ENCODE measurements at places on chromosomes 3 and 15.
A peak's percentile ranks its signal among the peaks of the same experiment; 100 is the strongest.

GRCh38 chr3:104526901-104527401, 839.8 kb upstream of the ALCAM start:
- DNase-seq, result no peak

- DNase-seq, result no peak
Observed at GRCh38 chr3:153752405-153753027, 368.7 kb upstream of the ARHGEF26 start.

- no peak for DNase-seq
Observed at GRCh38 chr3:169836078-169836941, 23.6 kb upstream of the LRRC34 start.

DNA sequence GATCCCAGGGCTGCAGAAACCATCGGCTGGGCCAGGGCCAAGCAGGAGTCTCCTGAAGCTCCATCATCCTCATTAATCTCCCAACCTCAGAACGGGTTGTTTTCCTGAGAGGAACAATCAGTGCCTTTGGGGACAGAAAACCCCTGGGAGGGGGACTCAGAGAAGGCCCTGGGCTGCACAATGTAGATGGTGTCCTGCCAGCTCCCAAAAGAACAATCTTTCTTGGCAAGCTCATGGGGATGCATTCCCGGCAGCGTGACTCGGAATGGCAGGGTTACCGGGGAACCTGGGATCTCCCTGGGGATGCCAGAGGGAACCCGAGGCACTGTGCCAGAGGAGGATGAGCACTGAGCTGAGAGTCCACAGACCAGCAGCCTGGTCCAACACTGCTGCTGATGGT, 72.1 kb upstream of the ATP2B2 start:
- DNase-seq, result no peak

GRCh38 chr3:121624147-121624899, 31.1 kb downstream of the FBXO40 start:
- DNase-seq, result no peak

DNA sequence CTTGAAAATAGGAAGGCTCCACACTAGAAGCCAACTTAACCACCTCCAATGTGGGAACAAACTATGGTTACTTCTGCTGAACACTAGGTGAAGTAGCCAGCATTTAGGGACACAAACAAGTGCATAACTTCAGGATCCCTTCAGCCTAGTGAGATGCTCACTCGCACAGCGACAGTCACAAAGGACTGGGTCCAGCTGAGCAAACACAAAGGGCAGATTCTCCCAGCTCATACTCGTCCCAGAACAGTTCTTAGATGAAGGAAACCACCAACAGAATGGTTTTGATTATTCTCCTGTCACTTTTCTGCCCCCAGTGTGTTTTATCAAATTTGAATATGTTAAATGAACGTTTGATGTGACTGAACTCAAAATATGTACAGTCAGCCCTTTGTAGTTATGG, 201.6 kb downstream of the KCNAB1 start:
- no peak for DNase-seq

DNA sequence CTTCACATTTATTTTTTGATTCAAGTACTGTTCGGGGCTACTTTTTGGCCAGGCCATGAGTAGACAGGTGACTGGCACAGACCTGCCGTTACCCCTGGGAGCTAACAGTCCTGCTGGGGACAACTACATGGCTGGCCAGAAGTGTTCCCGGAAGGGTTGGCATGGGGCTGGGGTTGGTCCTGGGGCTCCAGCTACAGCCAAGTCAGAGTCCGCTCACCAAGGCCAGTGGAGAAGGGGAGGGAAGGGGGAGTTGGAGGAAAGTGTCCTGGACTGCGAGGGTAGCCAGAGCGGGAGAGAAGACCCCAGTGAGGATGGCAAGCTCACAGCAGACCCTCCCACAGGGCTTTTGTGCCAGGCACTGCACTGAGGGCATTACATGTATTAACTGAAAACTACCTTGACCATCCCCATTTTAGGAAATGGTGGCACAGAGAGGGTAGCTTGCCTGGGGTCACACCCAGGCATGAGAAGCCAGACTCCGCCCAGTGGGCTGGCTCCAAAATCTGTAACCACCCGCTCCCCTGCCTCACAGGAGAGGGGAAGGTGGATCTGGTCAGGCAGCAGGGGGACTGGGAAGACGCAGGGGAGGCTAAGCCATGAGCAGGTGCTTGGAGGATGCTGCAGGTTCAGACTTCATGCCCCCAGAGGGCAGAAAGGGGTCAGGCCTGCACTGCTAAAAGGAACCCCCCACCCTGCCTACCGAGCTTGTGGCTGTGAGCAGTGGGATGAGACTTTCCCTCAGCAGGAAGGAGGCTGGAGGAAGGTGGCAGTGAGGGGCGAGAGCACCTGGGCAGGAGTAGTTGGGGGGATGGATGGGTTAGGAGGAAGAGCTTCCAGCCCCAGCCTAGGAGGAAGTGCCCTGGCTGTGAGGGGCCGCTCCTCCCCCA, 38.3 kb upstream of the ESYT3 start:
- DNase-seq, result no peak

- DNase-seq, result no peak
Observed at GRCh38 chr3:178465260-178466180, 70.7 kb upstream of the KCNMB2 start.

GRCh38 chr3:67866571-67866970, 212.2 kb upstream of the SUCLG2 start:
- no peak for DNase-seq

- no peak for DNase-seq
Observed at GRCh38 chr15:64355348-64355943, 527 bp downstream of the CSNK1G1 start.

- no peak for DNase-seq
Observed at GRCh38 chr15:77414789-77415442, 5.0 kb downstream of the PEAK1 start.

GRCh38 chr3:154973851-154974250, 106.3 kb upstream of the MME start:
- no peak for DNase-seq

DNA sequence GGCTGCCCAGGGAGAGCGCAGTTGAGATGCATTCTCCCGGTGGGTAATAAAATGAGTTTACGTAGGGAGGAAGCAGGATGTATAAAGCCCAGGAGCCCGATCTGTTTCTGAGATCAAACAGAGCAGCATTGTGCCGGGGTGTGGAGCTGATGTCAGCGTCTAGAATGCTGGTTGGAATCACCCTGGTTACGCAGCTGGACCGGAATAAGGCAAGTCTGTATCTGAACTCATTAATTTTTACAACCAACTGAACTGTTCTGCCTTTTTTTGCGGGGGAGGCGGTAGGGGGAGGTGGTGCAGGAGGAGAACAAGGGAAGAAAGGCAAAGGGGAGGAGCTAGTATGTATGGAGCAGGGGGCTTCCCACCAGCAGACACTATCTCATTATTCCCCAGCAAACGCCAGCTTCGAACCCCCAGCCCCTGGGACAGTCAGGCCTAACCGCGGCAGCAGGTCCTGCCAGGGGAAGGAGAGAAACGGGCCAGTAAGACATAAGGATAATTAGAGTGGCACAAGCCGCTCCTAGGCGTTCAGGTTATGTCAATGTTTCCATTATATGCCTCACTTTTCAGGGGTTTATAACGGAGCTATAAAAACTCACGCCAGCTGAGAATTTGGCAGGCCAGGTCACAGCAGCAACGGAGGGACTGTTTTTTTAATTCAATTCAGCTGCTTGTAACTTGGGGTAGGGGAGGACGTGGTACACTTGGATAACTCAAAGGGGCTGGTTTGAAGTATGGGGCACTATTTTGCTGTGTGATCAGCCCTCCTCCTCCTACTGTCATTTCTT, 175.3 kb upstream of the HES1 start:
- DNase-seq, result no peak

DNA sequence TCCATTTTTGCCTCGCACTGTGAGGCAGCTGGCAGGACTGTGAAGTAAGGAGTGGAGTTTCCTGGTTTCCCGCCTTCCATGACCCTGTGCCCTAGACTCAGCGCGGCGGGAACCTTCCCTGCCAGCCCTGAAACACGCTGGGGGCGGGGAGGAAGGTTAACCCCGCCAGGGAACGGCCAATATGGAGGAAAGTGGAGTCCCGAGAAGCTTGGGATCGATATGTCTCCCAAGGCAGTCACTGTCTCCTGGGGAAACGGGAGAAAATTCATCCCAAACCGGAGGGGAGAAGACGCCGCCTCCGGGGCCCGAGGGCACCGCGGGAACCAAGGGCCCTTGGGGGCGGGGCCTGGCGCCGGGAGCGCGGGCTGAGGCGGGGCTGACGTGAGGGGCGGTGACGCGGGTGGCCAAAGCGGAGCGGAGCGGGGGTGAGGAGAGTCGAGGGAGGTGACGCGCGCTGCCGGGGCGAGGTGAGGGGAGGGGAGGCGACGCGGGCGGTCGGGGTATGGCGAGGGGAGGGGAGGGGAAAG, at the start of gene HMCES:
Gene HMCES (plus strand): TSS at position 432 of the 527 bp plus-strand sequence. CDS start 863 bp downstream, outside the sequence.
- peak; percentile 90 for DNase-seq

GRCh38 chr3:138461896-138462295, 27.5 kb downstream of the ESYT3 start:
- DNase-seq, result no peak

GRCh38 chr15:37995461-37996347, 61.3 kb downstream of the TMCO5A start:
- DNase-seq, result no peak

DNA sequence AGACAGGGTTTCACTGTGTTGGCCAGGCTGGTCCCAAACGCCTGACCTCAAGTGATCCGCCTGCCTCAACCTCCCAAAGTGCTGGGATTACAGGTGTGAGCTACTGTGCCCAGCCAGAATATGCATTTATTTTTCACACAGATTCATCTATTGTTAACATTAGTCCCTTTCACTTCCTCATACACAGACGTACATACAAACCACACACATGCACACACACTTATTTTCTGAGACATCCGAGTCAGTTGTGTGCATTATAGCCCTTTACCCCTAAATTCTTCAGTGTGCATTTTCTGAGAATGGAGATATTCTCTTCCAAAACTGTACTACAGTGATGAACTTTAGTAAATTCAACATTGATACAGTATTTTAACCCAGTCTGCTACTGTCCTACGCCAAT, 15.0 kb upstream of the MEX3B start:
- DNase-seq, result no peak

DNA sequence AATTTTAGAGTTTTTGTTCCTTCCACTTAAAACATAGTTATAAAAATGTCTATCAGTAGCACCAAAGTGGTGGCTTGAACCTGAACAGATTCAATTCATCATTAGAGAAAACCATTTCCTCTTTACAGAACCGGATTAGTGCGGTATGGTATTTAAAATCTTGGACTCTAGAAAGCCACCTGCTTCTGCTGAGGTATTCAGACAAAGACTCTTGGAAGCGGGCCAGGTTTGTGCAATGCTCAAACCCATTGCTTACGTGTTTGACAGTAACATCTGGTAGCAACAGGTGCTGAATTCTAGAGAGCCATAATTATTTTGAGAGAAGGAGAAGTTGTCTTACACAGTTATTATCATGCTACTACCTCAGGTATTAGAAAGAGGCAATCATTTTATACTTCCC, 290.5 kb downstream of the NAALADL2 start:
- no peak for DNase-seq

DNA sequence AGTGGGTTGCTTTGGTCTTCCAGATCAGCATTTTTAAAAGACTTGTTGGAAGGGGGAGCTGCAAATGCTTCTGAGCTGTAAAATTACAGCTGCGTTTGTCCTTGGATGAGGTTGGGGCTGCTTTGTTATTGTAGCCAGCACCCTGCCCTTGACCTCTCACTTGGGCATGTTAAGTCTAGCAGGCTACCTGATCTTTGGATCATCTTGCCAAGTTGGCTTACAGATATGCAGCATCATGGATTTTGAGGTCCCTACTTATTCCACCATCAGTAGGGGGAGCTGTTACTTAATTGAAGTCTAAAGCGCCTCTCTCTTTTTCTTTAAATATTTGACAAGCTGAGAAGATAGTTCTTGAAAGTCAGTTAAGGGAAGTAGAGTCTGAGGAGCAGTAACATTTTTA, 793.0 kb downstream of the MCTP2 start:
- no peak for DNase-seq

GRCh38 chr15:72554471-72555425, 80.6 kb downstream of the ARIH1 start:
- no peak for DNase-seq

DNA sequence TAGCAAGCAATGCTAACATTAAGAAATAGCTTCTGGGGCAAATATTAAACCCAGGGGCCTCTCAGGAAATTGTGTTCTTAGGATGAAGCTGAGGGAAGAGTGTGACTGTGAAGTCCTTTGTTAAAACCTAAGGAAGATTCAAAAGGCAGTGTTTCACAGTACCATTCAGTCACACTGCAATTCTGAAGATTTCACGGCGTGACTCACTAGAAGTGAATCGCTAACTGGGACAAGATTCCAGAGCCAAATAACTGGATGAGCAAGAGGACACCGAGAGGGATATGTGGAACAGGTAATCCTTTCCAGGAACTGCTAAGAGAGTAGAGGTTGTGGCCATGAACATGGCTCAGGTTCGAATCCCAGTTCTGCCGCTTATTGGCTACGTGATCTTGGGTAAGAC, 61.8 kb upstream of the SMAD3 start:
- no peak for DNase-seq

DNA sequence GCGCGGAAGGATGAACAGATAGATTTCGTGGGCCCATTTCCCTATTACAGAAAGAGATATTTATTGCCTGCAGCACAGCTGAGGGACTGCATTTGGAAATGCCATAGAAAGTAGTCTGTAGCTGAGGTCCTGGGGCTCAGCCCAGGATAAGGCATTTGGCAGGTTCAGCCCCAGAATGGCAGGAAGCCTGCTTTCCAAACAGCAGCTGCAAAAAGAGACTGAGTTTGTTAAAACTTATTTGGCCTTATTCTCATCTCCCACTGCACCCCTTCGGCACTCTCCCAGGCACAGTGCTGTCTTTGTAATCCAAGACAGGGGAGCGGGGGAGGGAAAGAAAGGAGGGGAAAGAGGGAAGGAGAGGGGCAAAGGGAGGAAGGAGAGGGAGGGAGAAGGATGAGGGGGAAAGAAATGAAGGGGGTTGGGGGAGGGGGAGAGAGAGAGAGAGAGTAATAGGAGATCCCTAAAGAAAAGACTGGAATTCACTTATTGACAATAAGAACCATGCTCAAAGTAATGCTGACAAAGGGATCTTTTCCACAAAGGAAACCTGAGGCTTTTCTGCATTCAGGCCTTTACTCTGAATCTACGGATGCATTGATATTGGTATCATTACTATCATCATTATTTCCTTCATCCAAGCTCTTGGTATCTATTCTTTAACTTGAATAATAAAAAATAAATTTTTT, 94.0 kb upstream of the LRRN1 start:
- DNase-seq, result no peak

DNA sequence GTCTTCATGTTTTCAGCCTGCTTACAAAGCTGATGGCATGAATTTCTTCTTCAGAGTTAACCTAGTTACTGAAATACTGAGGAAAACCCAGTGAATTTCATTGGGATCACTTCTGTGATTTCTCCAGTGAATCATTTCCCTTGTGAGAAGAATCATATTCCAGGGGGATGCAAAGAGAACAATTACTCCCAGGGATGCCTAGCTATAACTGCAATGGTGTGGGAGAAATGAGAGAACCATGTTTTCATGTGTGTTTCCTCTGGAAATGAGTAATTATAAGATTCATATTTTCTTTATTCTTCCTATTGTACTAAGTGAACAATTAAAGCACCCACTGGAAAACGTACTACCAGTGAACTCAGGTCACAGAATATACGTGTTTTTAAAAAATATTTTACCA, 485.4 kb downstream of the GRM7 start:
- no peak for DNase-seq

- DNase-seq, result no peak
Observed at GRCh38 chr3:46552538-46552937, 13.6 kb downstream of the LRRC2 start.

All from effector memory CD4-positive, alpha-beta T cell (primary cell).